ENCODE measurements at places on chromosomes 1 and 21.

DNA sequence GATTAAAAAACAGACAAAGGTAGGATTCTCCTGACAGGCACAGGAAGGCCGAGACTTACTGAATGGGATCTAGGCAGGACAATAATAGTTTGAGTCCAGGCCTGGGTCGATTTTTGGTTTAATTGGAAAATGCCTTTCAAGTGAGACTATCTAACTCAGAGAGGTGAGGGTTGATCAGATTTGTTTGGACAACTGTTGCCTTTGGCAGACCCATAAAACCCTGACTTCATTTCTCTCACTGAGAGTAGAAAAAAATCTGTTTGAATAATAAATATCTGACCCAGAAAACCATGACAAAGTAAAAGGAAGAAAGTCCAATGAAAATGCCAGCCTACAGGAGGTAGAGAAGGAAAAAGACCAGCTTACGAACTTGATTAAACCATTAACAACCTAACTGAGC lies 12.3 kb upstream of the SLC30A10 start:
- DNase-seq: no peak

- no peak for DNase-seq
Measured at GRCh38 chr1:233094691-233095090, 144.3 kb downstream of the NTPCR start.

- no peak for DNase-seq
Measured at GRCh38 chr1:88043834-88044233, 640.2 kb upstream of the PKN2 start.

DNA sequence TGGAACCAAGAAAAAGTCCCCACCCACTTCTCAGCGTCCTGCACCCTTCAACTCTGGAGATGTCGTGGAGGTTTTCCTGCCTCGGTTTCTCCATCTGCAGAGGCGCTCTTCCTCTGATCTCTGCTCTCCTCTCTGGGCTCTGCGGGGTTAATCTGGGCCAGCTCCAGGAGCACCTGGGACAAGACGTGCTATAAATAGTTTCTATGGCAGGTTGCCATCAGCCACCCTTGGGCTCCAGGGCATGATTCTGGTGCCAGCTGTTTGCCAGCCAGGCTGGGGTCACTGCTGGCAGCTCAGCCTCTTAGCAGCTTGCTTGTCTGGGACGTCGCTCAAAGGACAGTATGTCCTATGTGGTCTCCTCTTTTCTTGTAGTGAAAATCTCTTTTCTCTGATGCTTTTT lies 137.1 kb downstream of the ACTL8 start:
- DNase-seq: no peak

DNA sequence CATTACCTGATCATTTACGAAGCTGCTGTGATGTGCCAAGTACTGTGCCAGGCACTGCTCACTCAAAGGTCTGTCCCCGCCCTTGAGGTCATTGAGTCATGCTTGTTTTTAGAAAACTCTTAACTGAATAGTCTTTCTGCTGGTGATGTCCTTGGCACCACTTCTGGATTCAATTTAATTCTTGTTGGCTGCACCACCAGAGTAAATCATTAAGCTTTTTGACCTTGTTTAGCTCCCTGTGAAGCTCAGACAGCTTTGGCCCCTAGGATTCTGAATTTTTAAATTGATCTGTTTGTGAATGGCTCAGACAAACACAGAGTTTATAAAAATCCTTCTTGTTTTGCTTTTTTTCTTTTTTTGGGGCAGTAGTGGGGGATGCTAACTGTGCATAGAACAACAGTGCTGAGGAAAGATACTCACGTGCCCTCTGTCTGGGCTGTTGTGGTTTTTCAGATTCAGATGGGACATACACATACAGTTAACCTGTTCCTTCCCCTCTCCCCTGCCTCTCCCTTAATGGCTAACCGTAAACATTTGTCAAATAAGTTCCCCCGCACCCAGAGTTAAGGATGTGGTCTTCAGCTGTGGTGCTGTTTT lies 67.6 kb downstream of the MTR start:
- DNase-seq: no peak

GRCh38 chr1:202143011-202143767 lies 1.3 kb downstream of the ARL8A start:
- no peak for DNase-seq

GRCh38 chr21:28674763-28675162 lies 317.9 kb downstream of the LTN1 start:
- DNase-seq: no peak

DNA sequence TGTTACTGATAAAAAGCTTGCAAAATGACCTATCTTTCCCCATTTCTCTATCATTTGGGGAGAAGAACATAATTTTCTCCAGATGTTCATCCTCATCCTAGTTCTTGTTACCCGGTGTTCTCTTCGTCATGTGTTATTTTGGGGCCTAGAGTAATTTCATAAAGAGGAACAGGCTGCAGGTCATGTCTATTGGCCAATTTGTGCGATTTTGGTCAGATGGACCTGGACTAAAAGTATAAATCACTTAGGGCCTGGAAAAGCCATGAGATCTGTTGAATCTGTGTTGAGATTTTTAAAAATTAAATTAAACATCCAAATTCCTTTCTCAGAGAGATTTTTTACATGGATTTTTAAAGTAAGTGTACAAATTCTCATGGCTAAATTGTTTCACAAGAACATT lies 241.3 kb upstream of the PLXNA2 start:
- DNase-seq: no peak

- DNase-seq: no peak
Measured at GRCh38 chr1:214018386-214019268, 30.9 kb downstream of the PROX1 start.

DNA sequence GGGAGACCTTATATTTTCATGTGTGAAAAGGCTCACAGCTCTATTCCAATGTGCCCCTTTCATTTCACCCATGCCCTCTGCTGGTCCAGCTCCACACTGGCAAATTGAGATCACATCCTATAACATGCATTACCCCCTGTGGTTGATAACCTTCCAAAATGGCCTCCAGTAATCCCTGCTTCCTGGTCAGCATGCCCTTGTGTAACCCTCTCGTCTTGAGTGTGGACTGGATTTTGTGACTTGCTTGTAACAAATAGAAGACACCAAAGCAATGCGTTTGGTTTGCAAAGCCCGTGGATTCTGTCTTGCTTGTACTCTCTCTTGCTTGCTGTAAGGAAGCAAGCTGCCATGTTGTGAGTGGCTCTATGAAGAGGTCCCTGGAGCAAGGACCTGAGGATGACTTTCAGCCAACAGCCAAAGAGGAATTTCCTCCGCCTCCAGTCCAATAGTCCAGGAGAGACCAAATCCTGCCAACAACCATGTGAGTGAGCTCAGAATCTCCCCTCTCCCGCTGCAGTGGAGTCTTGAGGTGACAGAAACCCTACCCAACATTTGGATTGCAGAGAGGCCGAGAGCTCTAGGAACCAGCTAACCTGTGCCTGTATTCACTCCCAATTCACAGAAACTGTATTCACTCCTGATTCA lies 17.4 kb downstream of the KCNA10 start:
- DNase-seq: no peak

- no peak for DNase-seq
Measured at GRCh38 chr21:41711416-41712007, 55.3 kb downstream of the RIPK4 start.

DNA sequence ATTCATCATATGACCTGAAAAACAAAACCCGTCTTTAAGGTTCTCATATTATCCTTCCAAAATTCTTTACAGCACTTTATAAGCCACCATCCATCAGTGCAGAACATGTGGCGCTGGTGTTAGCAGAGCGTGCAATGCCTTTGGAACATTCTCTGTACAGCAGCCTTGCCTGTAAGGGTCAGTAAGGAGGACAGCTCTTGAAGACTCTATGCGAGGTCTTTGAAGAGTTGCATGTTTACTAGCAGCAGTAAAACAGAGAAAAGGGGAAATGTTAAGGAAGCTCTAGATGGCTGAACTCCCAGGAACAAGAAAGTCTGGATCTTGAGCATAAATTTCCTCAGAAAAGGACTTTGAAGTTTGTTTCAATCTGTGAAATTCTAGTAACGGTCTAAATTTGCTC lies 365.6 kb downstream of the DUSP10 start:
- no peak for DNase-seq

DNA sequence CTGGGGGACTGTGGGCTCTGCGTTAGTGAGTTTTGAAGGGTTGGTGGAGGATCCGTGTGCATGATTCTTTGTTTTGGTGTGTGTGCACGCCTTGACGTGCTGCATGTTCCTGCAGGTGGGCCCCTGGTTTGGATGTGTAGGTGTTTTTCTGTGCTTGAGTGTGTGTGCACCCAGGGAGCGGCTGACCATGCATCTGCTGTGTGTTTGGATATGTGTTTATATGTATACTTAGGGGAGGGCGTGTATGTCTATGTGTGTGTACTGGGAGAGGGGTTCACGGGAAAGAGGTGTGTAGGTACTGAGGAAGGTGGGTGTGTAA lies 1.1 kb downstream of the VANGL2 start:
- no peak for DNase-seq

DNA sequence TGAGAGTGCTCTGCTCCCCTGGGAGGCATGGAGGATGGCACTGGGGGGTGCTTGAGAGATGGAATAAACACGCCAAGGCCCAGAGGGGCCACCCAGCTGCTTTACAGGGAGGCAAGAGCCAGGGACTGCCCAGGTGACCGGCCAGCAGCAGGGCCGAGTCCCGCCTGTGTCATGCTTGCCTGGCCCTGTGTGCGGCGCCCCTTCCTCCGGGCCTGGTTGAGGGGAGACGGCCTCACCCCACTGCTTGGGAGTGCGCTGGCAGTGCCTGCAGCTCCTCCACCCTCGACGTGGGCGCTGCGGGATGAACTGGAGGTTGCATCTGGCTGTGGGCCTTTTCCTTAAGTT lies 33.1 kb upstream of the COL6A2 start:
- no peak for DNase-seq

- no peak for DNase-seq
Measured at GRCh38 chr21:31616216-31616615, 43.3 kb upstream of the SOD1 start.

GRCh38 chr1:45530632-45531135 lies 9.0 kb upstream of the PRDX1 start:
- DNase-seq: no peak

DNA sequence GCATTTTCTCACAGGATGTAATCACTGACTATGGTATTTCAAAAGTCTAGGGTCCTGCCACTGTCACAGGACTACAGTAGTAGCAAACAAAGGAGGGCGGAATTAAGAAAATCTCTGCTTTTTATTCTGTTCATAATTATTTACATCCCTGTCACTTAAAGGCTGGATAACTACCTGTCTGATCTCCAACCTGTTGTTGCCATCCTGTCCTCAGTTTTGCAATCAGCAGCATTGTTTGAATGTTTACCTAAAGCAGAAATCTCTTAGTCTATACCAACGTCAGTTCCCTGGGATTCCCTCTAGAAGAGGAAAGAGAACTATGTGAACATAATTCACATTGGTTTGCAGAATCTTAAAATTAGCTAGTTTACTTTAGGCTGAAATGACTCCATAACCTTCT lies 218.5 kb downstream of the PBX1 start:
- no peak for DNase-seq

DNA sequence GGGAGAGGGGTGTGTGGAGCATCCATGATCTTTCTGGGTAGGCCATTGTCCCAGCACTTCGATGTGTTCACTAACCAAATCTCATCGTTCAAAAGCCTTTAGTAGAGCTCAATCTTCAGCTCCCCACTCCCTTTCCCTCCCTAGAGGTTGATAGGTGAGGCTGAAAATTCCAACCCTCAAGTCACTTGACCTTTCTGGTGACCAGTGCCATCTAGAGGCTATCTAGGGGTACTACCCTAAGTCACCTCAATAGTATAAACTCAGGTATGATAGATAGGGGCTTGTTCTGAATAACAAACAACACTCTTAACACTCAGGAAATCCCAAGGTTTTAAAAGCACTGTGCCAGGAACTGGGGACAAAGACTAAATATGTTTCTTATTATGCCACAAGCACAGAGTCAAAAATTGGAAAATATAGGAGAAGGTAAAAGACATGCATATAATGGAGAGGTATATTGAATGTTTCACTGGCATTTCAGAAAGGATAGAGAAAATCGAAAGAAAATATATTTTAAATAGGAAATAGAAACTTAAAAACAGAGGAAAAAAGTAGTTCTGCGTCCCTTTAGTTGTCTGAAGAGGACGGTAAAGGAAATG lies 42.9 kb upstream of the CD53 start:
- DNase-seq: peak; percentile 15

DNA sequence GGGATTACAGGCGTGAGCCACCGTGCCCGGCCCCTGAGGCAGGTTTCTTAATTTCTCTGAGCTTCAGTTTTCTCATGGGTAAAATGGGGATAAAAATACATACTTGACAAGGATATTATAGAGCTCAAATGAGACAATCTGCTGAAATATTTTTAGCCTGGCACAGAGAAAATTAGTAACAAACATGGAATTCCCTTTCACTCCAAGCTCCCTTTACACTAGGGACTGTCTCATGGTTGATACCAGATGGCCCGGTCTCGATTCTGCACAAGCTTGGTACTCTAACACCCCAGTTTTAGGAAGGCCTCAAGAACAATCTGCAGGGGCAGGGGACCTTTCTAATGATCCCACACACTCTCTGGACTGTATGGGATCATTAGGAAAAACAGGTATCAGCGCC lies 671.7 kb downstream of the SMYD3 start:
- DNase-seq: no peak

GRCh38 chr1:79519084-79519760 lies 512.7 kb upstream of the ADGRL4 start:
- no peak for DNase-seq

DNA sequence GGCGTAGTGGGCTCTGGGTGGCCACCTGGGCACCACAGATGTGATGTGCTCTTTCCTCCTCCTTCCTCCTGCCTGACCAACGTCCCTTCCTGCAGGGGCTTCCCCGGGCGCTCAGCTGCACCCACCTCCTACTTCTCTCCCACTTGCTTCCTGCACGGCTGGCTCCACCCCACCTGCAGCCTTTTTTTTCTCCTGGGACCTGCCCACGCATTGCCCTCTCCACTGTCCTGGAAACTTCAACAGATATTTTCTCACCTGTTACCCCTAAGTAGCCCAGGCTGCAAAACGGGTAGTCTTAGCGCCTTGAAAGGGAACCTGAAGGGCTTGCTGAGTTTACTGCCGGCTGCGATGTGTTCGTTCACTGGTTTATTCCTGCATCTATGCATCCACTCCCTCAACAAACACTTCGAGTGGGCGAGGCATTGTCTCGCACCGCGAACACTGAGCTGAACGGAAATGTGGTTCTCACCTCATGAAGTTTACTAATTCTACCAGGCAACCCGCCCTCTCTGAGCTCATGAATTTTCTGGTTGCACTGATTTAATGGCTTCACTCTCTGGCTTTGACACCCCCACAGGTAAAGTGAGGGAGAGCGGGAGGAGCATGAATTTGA lies 23.6 kb downstream of the ZBTB18 start:
- DNase-seq: no peak

GRCh38 chr1:222168621-222169020 lies 379.3 kb downstream of the HHIPL2 start:
- DNase-seq: no peak

GRCh38 chr1:182762536-182762935 lies 27.0 kb upstream of the NPL start:
- no peak for DNase-seq

- peak; percentile 26 for DNase-seq
Measured at GRCh38 chr1:61081686-61082310, 563 bp upstream of the NFIA start.

GRCh38 chr1:228333739-228334115 lies 72.9 kb downstream of the TRIM11 start:
- DNase-seq: no peak

GRCh38 chr1:209302779-209303568 lies 280.5 kb upstream of the CAMK1G start:
- DNase-seq: no peak

GRCh38 chr1:32759997-32760623 lies 57.0 kb downstream of the YARS1 start:
- DNase-seq: no peak

- DNase-seq: peak; percentile 53
Measured at GRCh38 chr1:153509729-153510354, 25.9 kb downstream of the S100A6 start.
